Bronchial smooth muscle cell (primary cell): ENCODE measurements at places on chromosomes 3 and 15. TPM values are rescaled to one million over a fixed set of nuclear protein-coding genes. Genes with fewer than 3 reads are reported as not detected.

BCL6 gene
- 10.6 and 15.9 TPM in 2 replicates for total RNA-seq

CLRN1 gene
- not detected in 2 replicates for total RNA-seq

UNC13C gene
- total RNA-seq = not detected in 2 replicates

RARB gene
- 3.1 and 11.7 TPM in 2 replicates for total RNA-seq

ARGFX gene
- total RNA-seq = not detected in 2 replicates

GRIP2 gene
- total RNA-seq = 0.09 and 0.79 TPM in 2 replicates

GPR176 gene
- total RNA-seq = 37.4 and 58.8 TPM in 2 replicates

RCN2 gene
- 25.9 and 38.3 TPM in 2 replicates for total RNA-seq

GHRL gene
- not detected in 2 replicates for total RNA-seq

SPINK8 gene
- not detected in 2 replicates for total RNA-seq

CHRNB4 gene
- total RNA-seq = not detected in 2 replicates

TTLL13 gene
- 0.09 and 0.16 TPM in 2 replicates for total RNA-seq

FGF12 gene
- total RNA-seq = under 0.01 TPM in 1 of 2 replicates, not detected in the other

COX5A gene
- total RNA-seq = 28.9 and 30.6 TPM in 2 replicates

TNFSF10 gene
- total RNA-seq = 9.2 and 9.6 TPM in 2 replicates

SRGAP3 gene
- 6.0 and 9.8 TPM in 2 replicates for total RNA-seq

THSD4 gene
- total RNA-seq = 13.9 and 18.8 TPM in 2 replicates

NAA50 gene
- 129 and 149 TPM in 2 replicates for total RNA-seq

TMEM89 gene
- not detected in 2 replicates for total RNA-seq
